ENCODE measurements at places on chromosomes 7 and 10. TPM values are rescaled to one million over a fixed set of nuclear protein-coding genes. Genes with fewer than 3 reads are reported as not detected.

STEAP4 gene
- total RNA-seq, result not detected

PRSS37 gene
- not detected for total RNA-seq

SNX10 gene
- total RNA-seq, result 31.1 TPM

WNT8B gene
- total RNA-seq, result not detected

SPDYE9 gene
- total RNA-seq, result not detected

LIPK gene
- not detected for total RNA-seq

MNX1 gene
- total RNA-seq, result 2.0 TPM

NUTM2E gene
- not detected for total RNA-seq

- no peak for DNase-seq
These were observed 32.3 kb upstream of the PLEKHS1 start for GRCh38 chr10:113718969-113719822.

GRCh38 chr7:24227603-24228359 lies 56.2 kb upstream of the NPY start:
- no peak for DNase-seq

- DNase-seq, result no peak
These were observed 17.3 kb upstream of the MSRB2 start for GRCh38 chr10:23078114-23078513.

GRCh38 chr7:83782628-83783027 lies 133.7 kb upstream of the SEMA3E start:
- DNase-seq, result peak; percentile 1

GRCh38 chr7:148505645-148506375 lies 84.8 kb upstream of the C7orf33 start:
- no peak for DNase-seq

- no peak for DNase-seq
These were observed 21.7 kb upstream of the MNX1 start for GRCh38 chr7:157032128-157032527.

DNA sequence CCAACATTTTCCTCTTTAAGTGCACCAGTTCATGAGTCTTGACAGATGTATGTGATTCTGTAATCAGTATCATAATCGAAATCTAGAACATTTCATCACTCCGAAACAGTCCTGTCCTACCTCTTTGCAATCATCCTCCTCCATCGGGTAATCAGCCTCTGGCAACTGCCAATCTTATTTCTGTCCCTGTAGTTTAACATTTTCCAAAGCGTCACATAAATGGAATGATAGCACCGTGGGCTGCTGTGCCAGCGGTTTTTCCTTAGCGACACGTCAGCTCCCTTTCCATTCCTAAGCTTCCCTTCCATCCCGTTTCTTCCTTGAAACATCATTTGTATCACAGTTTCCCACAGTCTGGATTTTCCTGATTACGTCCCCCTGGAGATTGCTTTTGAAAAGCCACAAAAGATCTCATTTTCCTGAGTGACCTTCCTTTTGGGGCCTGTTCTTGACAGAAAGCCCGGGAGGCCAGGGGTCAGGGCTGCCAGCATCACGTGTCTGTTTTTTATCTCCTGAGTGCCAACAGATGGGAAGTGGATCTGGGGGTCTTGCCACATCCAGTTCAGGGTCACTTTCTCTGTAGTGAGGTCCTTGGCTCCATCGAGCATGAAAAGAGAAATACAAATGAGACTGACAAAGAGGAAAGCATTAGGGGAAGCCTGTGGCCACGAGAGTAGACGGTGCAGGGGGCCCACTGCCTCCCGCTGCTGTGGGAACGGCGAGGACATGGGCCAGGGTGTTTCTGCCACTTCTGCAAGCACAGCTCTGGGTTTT lies 31.6 kb downstream of the TMEM120A start:
- no peak for DNase-seq

GRCh38 chr7:44750921-44751571 lies 2.4 kb downstream of the ZMIZ2 start:
- peak; percentile 20 for DNase-seq

- peak; percentile 85 for DNase-seq
These were observed 121.8 kb downstream of the KMT2C start for GRCh38 chr7:152313831-152314604.

DNA sequence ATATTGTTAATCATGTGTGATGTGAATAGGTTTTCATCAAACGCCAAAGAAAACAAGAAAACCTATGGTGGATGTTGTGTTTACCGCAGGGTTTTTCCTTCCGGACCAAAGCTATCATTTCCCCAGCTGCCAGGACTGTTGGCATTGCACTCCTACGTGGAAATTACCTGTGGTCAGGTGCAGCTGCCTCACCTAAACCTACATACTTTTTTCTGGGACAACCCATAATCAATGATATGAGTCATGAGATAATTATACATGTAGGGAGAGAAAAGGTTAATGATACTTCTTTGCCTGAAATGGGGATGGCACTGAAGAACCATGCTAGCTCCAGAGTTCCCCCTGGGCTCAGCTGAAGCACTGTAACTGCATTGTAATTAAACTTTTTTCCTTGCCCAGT lies 223.6 kb upstream of the SEMA3E start:
- DNase-seq, result no peak

DNA sequence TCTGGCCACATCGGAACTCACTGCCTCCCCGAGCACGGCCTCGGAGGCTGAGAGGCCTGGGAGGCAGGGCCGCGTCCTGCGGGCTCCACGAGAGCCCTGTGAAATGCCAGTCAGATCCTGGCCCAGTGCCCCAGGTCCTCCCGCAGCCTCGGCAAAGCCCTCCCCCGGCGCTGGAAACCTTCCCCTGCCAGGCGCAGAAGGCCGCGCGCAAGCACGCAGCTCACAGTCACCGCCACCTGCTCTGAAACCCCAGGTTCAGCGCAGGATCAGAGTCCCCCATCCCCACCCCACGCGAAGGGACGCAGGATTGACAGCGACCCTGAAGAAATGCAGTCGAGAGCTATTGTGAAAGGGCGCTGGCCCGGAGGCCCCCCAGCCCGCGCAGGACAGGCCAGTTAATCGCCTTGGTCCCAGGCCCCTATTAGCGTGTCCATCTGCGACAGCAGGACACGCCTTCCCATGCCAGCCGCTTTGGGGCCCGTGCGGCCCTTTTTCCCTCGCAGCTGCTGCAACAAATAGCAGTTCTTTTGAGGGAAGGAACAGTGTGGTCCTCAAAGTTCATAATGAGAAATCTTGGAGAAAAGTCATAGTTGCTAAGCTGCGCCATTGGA lies 13.5 kb upstream of the EGFR start:
- no peak for DNase-seq

- DNase-seq, result no peak
These were observed 162.5 kb downstream of the LRMDA start for GRCh38 chr10:75593692-75594556.

GRCh38 chr7:95596198-95597063 lies at the start of gene PDK4:
PDK4 (minus strand) TSS chr7:95596516; CDS start chr7:95596293, 223 bp downstream.
- peak; percentile 80 for DNase-seq

GRCh38 chr7:104306793-104307192 lies 21.6 kb upstream of the LHFPL3 start:
- no peak for DNase-seq

- peak; percentile 12 for DNase-seq
These were observed 313.8 kb upstream of the BMPER start for GRCh38 chr7:33591490-33591889.

GRCh38 chr10:7206412-7207100 lies 204.3 kb downstream of the SFMBT2 start:
- DNase-seq, result no peak

DNA sequence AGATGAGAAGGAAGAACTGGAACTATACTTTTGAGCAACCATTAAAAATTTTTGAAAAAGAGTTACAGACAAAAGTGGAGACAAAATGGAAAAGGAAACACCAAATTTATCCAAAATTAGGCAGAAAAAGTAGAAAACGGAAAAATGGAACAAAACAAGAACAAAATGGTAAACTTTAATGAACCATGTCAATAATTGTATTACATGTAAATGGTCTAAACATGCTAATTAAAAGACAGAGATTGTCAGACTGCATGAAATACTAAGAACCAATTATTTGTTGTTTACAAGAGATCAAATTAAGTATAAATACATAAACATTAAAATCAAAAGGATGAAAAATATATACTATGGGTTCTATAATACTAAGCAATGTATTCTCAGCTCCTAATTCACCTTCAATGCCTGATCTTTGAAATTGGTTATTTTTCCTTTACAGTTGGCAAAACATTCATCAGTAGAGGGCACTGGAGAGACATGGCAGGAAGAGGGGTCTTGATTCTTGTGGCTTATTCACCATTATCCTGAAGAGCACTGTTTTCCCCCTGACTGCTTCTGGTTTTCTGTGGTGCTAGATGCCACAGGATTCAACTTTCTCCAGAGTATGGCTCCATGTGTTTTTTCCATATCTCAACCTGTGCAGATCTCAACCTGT lies 124.9 kb downstream of the ELFN1 start:
- DNase-seq, result peak; percentile 37

- DNase-seq, result no peak
These were observed 94.7 kb upstream of the FERD3L start for GRCh38 chr7:19239951-19240350.

GRCh38 chr10:84256510-84257342 lies 11.9 kb downstream of the RGR start:
- peak; percentile 35 for DNase-seq

DNA sequence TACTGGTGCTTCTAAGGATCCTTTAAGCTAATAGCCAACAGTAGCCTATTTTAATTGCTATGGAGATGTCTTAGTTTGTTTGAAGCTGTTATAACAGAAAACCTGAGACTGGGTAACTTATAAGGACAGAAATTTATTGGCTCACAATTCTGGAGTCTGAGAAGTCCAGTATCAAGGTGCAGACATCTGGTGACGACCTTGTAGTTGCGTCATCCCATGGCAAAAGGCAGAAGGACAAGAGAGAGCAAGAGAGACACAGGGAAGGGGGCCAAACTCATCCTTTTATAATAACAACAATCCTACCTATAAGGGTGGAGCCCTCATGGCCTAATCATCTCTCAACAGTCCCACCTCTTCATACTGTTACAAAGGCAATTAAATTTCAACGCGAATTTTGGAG lies 39.1 kb downstream of the NRCAM start:
- no peak for DNase-seq

DNA sequence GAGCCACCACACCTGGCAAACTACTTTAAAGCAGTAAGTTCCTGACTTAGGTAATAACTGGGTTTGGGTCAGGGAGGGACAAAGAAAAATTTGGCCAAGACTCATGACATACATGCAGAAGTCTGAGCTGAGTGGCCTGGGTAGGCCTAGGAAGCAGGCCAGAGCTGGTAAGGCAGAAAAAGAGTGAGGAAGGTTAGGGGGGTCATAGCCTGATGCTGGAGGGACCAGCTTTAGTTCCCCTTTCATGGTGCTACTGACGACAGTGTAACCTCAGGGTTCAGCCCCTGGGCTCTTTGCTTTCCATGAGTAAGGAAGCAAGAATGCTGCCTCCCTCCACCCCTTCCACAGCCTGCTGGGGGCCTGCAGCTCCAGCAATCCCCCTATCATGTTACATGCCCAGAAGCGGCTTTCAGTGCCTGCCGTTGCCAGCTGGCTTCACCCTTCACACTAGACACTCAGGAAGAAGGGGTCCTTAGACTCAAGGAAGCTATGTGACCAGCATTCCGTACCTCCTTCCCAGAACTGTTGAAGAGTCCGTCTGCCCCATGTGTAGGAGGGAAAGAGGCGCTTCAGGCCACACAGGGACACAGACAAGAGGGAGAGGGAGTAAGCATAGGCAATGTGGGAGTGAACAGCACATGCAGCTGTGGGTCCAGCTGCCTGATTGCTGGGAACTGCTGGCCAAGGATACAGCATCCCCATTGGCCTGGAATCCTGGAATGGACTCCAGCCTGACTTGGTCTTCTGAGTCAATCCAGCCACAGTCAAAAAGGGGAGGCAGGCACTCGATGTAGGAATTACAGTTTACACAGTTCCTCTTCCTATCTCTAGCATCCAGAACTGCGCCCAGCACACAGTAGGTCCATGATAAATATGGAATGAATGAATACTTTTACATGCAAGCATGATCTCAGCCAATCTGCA lies 4.1 kb upstream of the PLAU start:
- DNase-seq, result peak; percentile 99

DNA sequence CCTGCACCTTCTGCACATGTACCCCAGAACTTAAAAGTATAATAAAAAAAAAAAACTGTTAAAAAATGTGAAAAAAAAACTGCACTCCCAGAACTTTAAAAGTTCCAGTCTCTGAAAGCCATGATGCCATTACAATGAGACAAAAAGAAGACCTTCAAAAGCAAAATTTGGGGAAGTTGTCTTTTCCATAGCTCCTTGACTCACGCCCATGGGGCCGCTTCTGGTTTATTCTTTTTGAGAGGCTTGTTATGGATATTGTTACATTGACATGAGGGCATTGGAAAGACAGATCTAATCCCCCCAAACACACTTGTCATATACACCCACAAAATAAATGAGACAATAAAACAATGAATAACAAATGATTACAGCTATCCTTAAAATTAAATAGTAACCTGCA lies 798 bp downstream of the BLNK start:
- no peak for DNase-seq

All from RPMI7951 (cell line).